ENCODE measurements at places on chromosomes 13 and 19.

GRCh38 chr13:88005188-88005587 lies 334.0 kb downstream of the SLITRK5 start:
- DNase-seq, result no peak

DNA sequence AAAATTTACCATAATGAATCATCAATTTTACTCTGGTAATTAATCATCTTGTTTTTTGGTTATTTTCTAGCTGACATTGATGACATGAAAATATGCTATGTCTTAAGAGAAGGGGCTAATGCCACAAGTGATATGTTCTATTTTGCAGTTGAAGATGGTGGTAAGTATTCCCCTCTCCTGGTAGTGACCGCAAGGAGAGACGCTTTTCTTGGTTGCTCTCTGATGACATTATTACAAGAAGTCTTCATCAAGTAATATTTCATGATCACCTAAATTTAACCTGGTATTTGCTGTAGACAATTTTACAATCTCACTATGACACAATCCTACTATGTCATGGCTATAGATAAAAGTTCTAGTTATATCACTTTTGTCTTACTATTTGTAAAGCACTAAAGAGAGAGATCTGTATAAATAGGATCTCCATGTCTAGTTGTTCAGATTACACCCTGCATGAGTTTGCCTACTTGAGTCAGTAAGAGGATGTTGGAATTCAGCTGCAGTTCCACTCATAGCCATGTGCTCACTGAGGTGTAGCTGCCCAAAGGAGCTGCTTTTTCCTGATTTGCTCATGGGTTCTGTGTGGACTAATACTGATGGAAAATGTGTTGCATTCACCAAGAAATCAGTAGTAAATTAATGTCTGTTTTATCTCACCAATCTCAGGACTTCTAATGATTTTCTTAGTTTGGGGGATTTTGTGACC lies 10.9 kb downstream of the FREM2 start:
- DNase-seq, result peak; percentile 47

DNA sequence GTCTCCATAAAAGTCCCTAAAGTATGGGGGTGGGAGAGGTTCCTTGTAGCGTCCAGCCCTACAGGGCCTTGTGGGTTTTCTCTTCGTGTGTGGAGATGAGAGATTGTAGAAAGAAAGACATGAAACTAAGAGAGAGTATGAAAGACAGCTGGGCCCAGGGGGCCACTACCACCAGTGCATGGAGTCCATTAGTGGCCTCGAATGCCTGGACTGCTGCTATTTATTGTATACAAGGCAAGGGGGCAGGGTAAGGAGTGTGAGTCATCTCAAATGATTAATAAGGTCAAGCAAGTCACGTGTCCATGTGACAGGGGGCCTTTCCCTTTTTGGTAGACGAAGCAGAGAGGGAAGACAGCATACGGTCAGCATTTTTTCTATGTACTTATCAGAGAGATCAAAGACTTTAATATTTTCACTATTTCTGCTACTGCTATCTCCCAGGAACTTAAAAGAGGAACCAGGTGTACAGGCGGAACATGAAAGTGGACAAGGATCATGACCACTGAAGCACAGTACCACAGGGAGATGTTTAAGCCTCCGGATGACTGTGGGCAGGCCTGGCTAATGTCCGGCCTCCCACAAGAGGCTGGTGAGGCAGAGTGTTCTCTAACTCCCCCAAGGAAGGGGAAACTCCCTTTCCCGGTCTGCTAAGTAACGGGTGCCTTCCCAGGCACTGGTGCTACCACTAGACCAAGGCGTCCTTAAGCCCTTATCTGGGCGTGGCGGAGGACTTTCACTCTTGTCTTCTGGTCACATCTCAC lies 25.5 kb downstream of the FGF21 start:
- peak; percentile 32 for DNase-seq

- DNase-seq, result no peak
Observed at GRCh38 chr13:113862931-113863523, 849 bp downstream of the GAS6 start.

DNA sequence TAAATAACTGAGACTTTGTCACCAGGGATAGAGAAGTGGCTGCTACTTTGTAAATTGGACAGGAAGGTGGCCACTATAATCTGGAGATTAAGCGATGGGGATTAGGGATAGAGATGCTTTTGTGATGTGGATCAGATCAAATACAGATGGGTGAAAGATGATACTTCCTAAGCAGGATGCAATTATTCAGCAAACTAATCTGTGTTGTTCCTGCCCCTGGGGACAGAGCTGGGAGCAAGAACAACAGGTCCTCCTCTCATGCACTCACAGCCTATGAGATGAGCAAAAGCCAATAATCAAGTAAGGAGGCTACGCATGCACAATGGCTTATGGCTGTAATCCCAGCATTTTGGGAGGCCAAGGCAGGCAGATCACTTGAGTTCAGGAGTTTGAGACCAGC lies 4.6 kb downstream of the RGL3 start:
- DNase-seq, result no peak

DNA sequence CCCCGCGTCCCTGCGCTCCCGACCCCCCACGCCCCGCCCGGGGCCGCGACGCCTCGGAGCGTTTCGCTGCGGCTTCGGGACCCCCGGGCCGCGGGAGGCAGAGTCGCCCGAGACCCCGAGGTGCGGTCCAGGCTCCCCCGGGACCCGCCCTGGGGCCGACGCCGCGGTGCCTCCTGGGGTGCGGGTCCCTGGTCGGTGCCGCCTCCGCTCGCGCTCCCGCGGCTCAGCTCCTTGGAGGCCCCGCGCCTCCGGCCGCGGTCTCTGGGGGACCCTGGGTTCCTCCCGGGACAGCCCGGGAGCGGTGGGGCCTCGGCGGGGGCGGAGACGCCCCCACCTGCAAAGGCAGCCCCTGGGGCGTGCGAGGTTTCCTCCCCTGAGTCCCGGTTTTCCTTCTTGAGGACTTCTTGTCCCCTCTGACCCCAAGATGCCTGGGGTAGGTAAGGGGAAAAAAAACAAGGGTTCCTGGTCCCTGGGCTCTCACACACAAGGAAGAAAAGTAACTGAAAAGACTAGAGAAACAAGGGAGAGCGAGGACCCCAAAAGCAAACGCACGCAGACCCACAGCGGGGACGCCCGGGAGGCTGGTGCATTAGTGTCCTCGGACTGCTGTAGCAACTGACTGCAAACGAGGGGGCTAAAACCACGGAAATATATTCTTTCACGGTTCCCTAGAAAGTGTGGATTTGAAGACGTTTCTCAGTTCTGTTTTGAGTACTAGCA lies 740 bp downstream of the ZNF555 start:
- no peak for DNase-seq

DNA sequence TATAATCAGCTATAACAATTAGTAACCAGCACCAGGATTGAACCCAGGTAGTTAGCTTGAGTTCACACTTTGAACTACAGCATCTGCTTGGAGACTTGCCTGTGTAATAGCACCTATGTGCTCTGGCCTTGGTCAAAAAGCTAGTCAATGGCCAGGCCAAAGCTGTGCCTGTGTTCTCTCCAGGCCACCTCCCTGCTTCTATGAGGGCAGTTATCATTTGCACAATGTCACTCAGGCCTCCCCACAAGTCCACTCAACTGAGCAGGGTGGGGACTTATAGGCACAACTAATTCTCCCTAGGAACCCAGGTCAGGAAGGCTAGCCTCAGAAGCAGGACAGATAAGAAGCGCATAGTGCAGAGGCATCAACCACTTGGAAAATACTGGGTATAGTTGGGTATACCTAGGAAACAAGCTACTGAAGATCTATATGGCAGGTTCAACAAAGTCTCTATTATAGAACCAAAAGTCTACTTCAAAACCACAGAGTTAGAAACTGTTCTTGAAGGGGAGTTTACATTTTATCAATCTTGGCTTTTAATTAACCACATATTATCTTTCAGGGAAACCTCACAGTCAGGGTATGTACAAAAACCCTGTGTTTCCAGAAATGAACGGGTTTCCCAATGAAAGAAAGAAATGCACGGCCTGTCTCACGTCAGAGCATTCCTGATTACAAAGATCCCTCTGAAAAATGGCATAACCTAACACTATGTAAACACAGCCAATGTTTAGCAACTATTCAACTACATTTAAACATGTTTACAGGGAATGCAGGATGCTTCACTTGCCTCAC lies 140.9 kb downstream of the ABCC4 start:
- DNase-seq, result peak; percentile 55

DNA sequence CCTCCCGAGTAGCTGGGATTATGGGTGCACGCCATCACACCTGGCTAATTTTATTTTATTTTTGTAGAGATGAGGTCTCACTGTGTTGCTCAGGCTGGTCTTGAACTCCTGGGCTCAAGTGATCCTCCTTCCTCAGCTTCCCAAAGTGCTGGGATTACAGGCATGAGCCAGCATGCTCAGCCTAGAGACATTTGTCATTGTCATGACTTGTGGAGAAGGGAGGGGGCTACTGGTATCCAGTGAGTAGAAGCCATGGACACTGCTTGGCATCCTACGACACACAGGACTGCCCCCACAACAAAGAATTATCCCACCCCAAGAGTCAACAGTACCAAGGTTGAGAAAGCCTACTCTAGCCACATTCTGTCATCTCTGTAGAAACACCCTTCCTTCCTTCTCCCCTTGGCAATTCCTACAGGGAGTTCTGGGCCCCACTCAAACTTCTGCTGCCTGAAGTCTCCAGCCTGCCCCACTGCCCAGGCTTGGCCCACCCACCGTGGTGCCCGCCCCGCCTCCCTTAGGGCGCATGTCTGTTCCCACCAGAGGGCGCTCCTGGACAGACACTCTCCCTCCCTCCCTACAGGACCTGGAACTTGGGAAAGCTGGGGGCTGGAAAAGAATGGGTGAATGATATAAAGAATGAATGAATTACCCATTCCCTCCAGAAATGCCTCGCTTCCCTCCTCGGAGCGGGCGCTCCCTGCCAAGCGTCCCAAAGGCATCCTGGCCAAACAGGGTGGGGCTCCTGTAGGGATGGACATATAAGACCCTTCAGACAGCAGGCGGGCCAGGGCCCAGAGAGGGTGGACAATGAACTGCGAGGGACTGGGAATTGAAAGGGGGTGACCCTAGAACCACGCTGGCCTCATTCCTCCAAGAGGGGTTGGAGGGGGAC lies 5.5 kb upstream of the EMP3 start:
- DNase-seq, result peak; percentile 58

DNA sequence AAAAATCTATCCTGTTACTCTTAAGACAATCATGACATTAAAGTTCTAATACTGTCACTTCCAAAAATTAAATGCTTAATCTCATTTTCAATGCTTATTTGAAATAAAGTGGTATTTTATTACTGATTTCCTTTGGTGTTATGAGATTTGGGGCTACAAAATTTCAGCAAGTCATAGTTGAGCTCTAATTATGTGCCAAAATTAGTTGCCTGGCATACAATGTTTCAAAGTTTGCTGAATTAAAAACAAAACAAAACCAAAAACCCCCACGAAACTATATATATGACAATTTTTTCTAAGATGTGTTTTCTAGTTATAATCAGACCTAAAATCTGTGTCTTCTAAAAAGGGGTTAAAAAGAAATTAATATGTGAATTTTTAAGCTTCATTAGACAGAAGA lies 62.2 kb downstream of the KCNRG start:
- peak; percentile 13 for DNase-seq

- peak; percentile 26 for DNase-seq
Observed at GRCh38 chr19:40165362-40165937, 25.8 kb upstream of the MAP3K10 start.

DNA sequence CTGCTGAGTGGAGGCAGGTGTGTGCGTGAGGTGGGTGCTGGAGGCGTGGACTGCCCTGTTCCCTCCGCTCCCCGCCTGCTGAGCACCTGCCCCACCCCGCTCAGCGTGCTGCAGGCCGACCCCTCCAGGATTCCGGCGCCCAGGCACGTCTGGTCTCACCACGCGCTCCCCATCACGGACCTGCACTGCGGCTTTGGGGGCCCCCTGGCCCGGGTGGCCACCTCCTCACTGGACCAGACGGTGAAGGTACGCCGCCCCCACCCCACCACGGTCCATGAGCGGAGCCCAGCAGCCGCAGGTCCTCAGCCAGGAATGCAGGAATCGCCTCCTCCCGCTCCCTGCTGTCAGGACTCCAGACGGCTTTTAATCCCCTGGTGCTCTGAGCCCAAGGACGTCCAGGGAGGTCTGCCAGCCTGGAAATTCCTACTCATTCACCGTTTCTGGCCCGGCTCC lies 6.0 kb downstream of the WDR18 start:
- no peak for DNase-seq

DNA sequence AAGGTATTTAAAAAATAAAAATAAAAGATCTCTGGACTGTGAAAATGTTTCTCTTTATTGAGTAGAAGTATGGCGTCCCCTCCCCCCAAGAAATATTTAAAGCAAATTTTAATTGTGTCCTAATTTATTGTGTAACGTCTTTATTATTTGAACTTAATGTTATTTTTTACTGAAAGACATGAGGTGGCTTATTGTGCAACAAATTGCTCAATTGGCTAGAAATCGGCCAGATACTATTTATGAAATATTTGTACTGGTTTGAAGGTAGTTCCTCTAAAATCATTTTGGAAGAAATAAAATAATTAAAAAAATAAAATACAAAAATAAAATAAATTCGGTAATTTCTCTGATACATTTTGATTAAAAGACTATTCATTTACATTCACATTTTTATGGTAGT lies 162.3 kb downstream of the DACH1 start:
- no peak for DNase-seq

GRCh38 chr13:26605845-26606244 lies 48.4 kb downstream of the WASF3 start:
- DNase-seq, result no peak

DNA sequence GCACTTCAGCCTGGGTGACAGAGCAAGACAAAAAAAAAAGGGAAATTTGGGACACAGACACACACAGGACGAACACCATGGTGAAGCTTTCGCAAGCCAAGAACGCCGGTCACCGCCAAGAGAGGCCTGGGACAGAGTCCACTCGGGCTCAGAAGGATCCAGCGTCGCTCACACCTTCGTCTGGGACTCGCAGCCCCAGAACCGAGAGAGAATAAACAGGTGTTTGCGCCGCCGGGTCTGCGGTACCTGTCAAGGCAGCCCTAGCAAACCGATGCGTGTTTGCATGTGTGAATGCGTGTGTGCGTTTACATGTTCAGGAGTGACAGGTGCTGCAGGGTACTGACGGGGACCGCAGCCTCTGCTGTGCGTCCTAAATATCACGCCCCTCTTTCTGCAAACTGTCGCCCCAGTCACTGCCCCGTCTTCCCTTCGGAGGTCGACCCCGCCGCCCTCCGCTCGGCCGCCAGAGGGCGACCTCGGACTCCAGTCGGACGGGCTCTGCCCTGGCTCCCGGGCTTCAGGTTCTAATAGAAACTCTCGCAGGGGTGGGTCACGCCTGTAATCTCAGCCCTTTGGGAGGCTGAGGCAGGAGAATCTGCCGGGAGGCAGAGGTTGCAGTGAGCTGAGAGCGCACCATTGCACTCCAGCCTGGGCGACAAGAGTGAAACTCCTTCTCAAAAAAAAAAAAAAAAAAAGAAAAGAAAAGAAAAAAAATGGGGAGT lies 11.8 kb upstream of the CSNK1G2 start:
- DNase-seq, result peak; percentile 45

- no peak for DNase-seq
Observed at GRCh38 chr13:112842343-112842856, 126.6 kb upstream of the MCF2L start.

- peak; percentile 29 for DNase-seq
Observed at GRCh38 chr13:94416454-94417080, 62.9 kb downstream of the DCT start.
